Testis (tissue), 5 donors: ENCODE measurements at places on chromosomes 7 and 10. TPM values are rescaled to one million over a fixed set of nuclear protein-coding genes. Genes with fewer than 3 reads are reported as not detected.

GRCh38 chr10:7886056-7886455, 67.8 kb downstream of the TAF3 start:
- DNase-seq, result no peak
- H3K4me3 ChIP-seq, result no peak overlapping the region
- no peak overlapping the region for H3K27ac ChIP-seq
- no peaks in the 10 kb centered on the region for H3K27me3 ChIP-seq
- no peaks in the 10 kb centered on the region for H3K4me1 ChIP-seq
- no peaks in the 10 kb centered on the region for H3K36me3 ChIP-seq

- H3K4me3 ChIP-seq, result no peak overlapping the region
- H3K27me3 ChIP-seq, result no peaks in the 10 kb centered on the region
- no peak overlapping the region for H3K27ac ChIP-seq
- no peaks in the 10 kb centered on the region for H3K4me1 ChIP-seq
These were observed 115.6 kb downstream of the FANK1 start for GRCh38 chr10:126011995-126012394.

DNA sequence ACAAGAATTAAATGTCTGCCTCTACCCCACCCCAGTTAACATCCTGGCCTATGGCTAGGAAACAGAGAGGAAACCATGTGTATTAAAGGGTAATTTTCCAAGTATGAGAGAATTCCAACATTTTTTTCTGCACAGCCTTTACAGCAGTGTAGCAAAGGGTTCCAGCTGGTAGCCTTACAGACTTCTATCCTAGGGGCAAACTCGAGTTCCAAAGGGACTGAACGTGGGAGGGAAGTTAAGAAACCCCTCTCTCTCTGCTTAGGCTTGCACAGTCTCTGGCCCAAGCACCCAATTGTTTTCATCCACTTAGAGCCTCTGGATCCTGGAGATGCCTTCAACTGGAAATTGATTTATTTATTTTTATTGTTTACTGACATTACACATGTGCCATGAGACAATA, 60.3 kb downstream of the SLC16A12 start:
- no peaks in the 10 kb centered on the region for H3K36me3 ChIP-seq
- peak overlapping the region; percentile 78 for H3K27ac ChIP-seq
- H3K4me1 ChIP-seq, result peaks cover 50% of the 10 kb centered on the region
- no peak for DNase-seq
- no peak overlapping the region for H3K4me3 ChIP-seq
- H3K27me3 ChIP-seq, result no peaks in the 10 kb centered on the region

TBC1D12 gene
- 19.4 TPM for total RNA-seq

DNA sequence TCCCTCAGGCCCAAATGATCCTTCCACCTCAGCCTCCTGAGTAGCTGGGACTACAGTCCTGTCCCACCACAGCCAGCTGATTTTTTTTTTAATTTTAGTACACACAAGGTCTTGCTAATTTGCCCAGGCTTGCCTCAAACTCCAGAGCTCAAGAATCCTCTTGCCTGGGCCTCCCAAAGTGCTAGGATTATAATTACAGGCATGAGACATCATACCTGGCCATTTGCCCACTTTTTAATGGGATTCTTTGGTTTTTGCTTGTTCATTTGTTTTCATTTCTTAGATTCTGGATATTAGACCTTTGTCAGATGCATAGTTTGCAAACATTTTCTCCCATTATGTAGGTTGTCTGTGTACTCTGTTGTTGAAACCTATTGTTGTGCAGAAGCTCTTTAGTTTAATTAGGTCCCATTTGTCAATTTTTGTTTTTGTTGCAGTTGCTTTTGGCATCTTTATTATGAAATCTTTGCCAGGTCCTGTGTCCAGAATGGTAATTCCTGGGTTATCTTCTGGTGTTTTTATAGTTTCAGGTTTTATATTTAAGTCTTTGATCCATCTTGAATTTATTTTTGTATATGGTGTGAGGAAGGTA, 95.2 kb downstream of the GLCCI1 start:
- no peak overlapping the region for H3K27ac ChIP-seq
- no peaks in the 10 kb centered on the region for H3K36me3 ChIP-seq
- no peaks in the 10 kb centered on the region for H3K4me1 ChIP-seq
- H3K27me3 ChIP-seq, result no peaks in the 10 kb centered on the region
- no peak overlapping the region for H3K4me3 ChIP-seq

- DNase-seq, result no peak
- H3K4me1 ChIP-seq, result peaks cover 7% of the 10 kb centered on the region
- H3K27ac ChIP-seq, result no peak overlapping the region
- H3K36me3 ChIP-seq, result no peaks in the 10 kb centered on the region
These were observed 4.1 kb upstream of the BMPR1A start for GRCh38 chr10:86752311-86752710.

GRCh38 chr7:102253066-102253972, 33.3 kb upstream of the SH2B2 start:
- H3K27me3 ChIP-seq, result no peaks in the 10 kb centered on the region
- H3K36me3 ChIP-seq, result no peaks in the 10 kb centered on the region
- no peak overlapping the region for H3K4me3 ChIP-seq
- H3K27ac ChIP-seq, result no peak overlapping the region
- no peaks in the 10 kb centered on the region for H3K4me1 ChIP-seq

DNA sequence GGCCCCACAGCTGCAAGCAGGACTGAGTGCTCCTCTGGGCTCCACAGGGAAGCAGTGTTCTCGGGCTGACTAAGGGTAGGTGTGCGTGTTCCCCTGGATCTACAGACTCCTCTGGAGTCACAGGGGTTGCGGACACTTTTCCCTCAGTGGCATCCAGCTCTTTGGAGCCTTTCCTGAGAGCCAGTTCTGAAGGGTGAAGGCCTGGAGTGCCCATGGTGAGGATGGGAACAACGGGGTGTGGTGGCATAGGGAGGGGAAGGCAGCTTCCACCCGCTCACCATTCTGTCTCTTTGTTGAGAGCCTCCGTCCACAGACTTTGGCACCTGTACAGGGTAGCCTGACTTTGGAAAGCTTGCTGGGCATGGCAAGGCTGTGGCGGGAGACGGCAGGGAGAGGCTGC, 104.1 kb upstream of the PCBD1 start:
- H3K4me3 ChIP-seq, result no peak overlapping the region
- no peak overlapping the region for H3K27ac ChIP-seq
- DNase-seq, result no peak
- H3K36me3 ChIP-seq, result no peaks in the 10 kb centered on the region

DNA sequence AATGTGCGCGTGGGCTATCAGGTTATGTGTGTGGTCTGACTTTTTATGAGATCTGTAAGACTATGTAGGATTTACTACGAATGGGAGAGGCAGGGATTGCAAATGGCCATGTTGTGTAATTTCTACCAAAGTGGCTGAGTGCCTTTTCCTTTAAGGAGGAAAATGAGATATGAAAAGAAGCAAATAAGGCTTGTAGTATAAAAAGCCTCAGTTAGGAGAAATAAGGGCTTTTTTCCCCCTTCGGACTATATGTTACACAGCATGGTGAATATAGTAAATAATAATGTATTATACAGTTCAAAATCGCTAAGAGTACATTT, 447 bp upstream of the GPAM start:
- H3K4me3 ChIP-seq, result peak overlapping the region; percentile 87
- H3K27ac ChIP-seq, result peak overlapping the region; percentile 80

NEUROG3 gene
- not detected for total RNA-seq

- DNase-seq, result no peak
- H3K36me3 ChIP-seq, result no peaks in the 10 kb centered on the region
- peaks cover 11% of the 10 kb centered on the region for H3K4me1 ChIP-seq
- H3K4me3 ChIP-seq, result peak overlapping the region; percentile 49
- H3K27me3 ChIP-seq, result no peaks in the 10 kb centered on the region
These were observed 35.3 kb downstream of the NET1 start for GRCh38 chr10:5447611-5448071.

DNA sequence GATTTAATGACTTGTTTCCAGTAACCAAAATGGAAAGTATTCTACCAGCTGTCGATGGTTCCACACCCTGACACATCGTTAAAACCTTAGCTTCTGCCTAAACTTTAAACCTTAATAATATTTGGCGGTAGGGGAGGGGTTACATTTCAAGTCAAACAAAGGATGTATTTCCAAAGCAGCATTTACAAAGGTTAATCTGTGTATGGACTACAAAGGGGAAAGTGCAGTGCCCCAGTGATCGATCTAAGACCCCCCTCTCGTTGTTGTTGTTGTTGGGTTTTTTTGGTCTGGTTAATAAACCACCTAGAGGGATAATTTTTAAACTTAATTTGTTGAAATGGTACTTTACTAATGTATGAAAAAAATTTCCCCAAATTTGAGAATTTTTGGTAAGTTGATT, 1.1 kb upstream of the STEAP2 start:
- no peak for DNase-seq
- peak overlapping the region; percentile 78 for H3K4me3 ChIP-seq
- no peaks in the 10 kb centered on the region for H3K4me1 ChIP-seq
- peak overlapping the region; percentile 85 for H3K27ac ChIP-seq
- H3K36me3 ChIP-seq, result no peaks in the 10 kb centered on the region

GRCh38 chr7:123745437-123745836, 3.4 kb downstream of the WASL start:
- DNase-seq, result no peak
- no peak overlapping the region for H3K4me3 ChIP-seq
- H3K4me1 ChIP-seq, result peaks cover 29% of the 10 kb centered on the region
- H3K36me3 ChIP-seq, result no peaks in the 10 kb centered on the region
- no peak overlapping the region for H3K27ac ChIP-seq
- H3K27me3 ChIP-seq, result no peaks in the 10 kb centered on the region

GFRA1 gene
- 23.8 TPM for total RNA-seq

GRCh38 chr7:52311886-52312285, 723.5 kb upstream of the POM121L12 start:
- no peak overlapping the region for H3K27ac ChIP-seq
- H3K27me3 ChIP-seq, result no peaks in the 10 kb centered on the region
- DNase-seq, result no peak
- H3K4me1 ChIP-seq, result no peaks in the 10 kb centered on the region

TMEM139 gene
- 2.2 TPM for total RNA-seq

- no peak for DNase-seq
- H3K36me3 ChIP-seq, result no peaks in the 10 kb centered on the region
- no peaks in the 10 kb centered on the region for H3K27me3 ChIP-seq
These were observed 16.7 kb upstream of the PAPSS2 start for GRCh38 chr10:87642988-87643387.

ACADSB gene
- 17.3 TPM for total RNA-seq

AUTS2 gene
- total RNA-seq, result 56.1 TPM
